OCI-LY7 (cell line): ENCODE measurements at places on chromosomes 5 and 9. TPM values are rescaled to one million over a fixed set of nuclear protein-coding genes. Genes with fewer than 3 reads are reported as not detected.

DNA sequence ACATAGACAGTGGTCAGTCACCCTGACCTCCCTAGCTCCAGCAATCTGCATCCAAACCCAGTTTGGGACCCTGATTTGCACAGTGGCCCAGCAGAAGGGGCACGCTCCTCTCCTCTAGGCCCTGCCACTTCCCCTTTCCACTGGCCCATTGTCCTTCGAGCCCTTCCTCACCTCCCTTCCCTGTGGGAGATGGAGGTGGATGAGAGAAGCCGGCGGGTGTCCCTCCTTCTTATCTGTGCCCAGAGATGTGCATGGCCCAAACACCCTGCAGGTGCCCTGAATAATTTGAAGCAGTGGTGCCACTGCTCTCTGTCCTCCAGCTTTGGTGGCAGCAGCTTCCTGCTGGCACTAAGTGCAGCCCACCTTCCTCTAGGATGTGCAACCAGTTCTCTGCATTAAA, 140.0 kb downstream of the BARX1 start:
- no peak for DNase-seq

- no peak for DNase-seq
These were observed 215.8 kb upstream of the DAB2 start for GRCh38 chr5:39640552-39640951.

DNA sequence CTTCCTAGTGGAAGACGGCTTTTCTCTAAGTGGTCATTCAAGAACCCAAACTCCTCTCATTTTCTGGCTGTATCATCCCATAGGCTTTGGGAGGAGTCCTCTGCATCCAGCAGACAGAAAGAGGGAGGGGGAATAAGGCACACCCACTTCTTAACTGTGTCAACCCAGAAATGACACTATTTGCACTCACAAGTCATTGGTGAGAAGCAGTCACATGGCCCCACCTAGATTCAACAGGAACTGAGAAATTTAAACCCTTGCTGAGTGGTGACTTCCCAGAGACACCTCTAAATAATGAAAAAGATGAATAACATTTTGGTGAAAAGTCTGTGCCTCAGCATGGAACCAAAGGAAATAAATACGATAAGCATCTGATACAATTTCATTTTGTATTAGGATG, 120.0 kb downstream of the MCTP1 start:
- DNase-seq: no peak

DNA sequence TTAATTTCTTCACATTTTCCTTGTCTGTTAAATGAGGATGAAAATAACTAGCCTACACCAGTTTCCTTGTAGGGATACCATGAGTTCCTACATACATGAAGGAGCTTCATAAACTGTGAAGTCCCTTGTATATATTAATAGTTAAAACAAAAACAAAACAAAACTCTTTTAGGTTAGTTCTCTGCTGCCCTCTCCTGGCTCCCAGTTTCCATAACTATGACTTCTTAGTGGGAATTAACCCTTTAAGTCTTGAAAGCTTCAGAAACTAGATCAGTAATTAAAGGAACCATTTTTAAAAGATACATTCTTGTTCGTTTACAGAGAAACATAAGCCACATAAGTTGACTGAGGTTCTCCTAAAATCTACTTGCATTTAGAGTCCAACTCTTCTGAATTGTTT, 500.0 kb upstream of the C9orf72 start:
- peak; percentile 18 for DNase-seq

The LYRM7 gene
- 24.3 and 25.5 TPM in 2 replicates for total RNA-seq

The FBP2 gene
- total RNA-seq: not detected in 2 replicates

DNA sequence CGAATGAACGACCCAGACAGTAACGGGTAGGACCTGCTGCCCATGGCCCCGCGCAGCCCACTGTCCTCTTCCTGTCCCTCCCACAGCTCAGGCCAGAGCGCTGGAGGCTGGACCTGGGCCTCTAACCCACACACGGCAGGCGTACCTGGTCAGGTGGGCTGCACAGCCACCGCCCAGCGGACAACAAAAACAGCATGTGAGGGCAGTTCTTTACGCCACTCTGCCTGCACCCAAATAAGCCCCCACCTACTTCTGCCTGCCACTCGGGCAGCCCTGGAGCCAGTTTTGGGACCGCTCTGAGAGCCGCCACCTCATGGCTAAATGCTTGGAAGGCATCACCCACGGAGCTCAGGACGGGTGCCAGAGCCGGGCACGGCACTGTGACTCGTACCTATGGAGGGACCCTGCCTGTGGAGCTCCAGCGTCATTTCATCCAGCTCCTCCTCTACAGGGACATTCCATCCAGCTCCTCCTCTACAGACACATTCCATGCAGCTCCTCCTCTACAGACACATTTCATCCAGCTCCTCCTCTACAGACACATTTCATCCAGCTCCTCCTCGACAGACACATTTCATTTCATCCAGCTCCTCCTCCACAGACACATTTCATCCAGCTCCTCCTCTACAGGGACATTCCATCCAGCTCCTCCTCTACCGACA, 18.9 kb downstream of the CLPTM1L start:
- DNase-seq: no peak

The MGAT4B gene
- 90.2 and 96.5 TPM in 2 replicates for total RNA-seq

DNA sequence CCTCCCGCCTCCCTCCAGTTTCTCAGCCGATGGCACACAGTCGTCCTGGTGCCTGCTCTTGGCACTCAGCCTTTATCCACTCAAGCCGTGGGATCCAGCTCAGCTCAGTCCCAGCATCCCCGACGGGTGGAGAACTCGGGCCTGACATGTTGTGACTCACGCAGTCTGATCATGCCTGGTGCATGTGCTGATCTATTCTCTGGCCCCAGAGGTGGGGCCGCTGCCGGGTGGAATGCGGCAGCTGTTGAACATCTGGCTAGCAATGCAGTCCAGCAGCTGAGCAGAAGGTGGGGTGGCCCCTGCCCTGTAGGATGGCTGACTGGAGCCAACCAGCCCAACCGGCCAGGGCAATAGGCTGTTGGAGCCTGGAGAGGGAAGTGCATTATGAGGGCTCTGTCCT, 1.7 kb upstream of the AIF1L start:
- no peak for DNase-seq

The CCL27 gene
- 0.42 and 0.68 TPM in 2 replicates for total RNA-seq

DNA sequence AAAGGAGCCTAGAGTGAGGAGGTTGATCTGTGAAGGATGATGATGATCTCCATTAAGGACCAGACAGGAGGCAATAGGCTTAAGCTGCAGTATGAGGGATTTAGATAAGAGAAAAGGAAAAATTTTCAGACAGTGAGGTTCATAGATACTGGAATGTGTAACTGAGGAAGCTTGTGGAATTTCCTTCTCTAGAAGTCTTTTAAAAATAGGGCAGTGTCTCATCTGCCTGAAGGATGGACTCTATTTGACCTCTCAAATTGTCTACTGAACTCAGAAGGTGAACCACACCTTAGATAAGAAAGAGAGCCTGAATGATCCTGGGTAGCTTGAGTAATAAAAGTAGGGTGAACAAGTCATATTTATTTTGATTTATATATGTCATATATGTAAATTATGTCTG, 148.2 kb upstream of the CDKN2B start:
- no peak for DNase-seq

The RUSC2 gene
- not detected in 2 replicates for total RNA-seq

GRCh38 chr5:72079288-72079687, 28.0 kb upstream of the MAP1B start:
- no peak for DNase-seq

The CYLC2 gene
- not detected in 2 replicates for total RNA-seq

The PKN3 gene
- total RNA-seq: 3.3 and 4.6 TPM in 2 replicates

GRCh38 chr5:176899946-176900779, 1.0 kb upstream of the HK3 start:
- no peak for DNase-seq

GRCh38 chr5:172725785-172726184, 45.2 kb downstream of the DUSP1 start:
- no peak for DNase-seq

The OR1J1 gene
- not detected in 2 replicates for total RNA-seq

The SPATA31C1 gene
- not detected in 2 replicates for total RNA-seq

GRCh38 chr5:539469-540070, 15.3 kb upstream of the SLC9A3 start:
- DNase-seq: no peak

The SIT1 gene
- total RNA-seq: 93.0 and 121 TPM in 2 replicates

The IFNE gene
- total RNA-seq: not detected in 2 replicates

The CER1 gene
- total RNA-seq: not detected in 2 replicates

The KYAT1 gene
- total RNA-seq: 28.3 and 34.5 TPM in 2 replicates

GRCh38 chr5:113343343-113343742, 91.4 kb downstream of the TSSK1B start:
- no peak for DNase-seq

DNA sequence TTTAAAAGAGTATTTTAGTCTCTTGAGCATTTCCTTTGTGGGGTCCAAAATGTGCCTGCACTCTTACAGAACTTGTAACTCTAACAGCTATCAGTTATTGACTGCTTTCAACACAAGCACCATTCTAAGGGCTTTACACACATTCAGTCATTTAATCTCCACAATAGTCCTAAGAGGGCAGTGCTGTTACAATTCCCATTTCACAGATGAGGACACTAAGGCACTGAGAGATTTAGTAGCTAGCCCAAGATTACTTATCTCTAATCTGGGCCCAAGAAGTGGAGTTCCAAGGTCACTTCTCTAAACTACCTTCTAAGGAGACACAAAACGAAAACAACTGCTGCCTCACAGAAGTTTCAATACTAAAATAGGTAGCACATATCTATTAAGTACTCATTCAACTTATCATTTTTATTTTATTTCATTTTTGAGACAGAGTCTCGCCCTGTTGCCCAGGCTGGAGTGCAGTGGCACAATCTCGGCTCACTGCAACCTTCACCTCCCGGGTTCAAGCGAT, 275.2 kb downstream of the CWC27 start:
- DNase-seq: peak; percentile 31

The G3BP1 gene
- 232 and 261 TPM in 2 replicates for total RNA-seq

- no peak for DNase-seq
These were observed 48.9 kb downstream of the BOD1 start for GRCh38 chr5:173567548-173567947.

DNA sequence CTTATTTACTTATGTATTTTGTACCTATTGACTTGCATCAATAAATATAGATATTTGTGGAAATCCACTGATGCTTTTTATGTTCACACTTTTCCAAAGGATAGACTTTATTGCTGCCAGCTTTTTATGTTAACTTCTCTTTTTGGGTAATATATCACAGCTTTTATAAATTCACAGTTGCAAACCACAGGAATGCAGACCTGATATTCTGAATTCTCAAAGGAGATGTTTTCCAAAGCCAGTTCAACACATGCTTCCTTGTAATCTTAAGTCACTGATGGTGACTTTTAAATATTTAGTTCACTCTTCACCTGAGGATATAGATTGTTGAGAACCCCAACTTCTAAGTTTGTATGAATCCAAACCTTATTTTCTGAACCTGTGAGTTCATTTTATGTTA, 223.4 kb upstream of the PRR16 start:
- DNase-seq: no peak

The NDUFA8 gene
- 51.0 and 53.6 TPM in 2 replicates for total RNA-seq

The ROPN1L gene
- 0.36 TPM in 1 of 2 replicates, not detected in the other for total RNA-seq

- DNase-seq: no peak
These were observed 59.1 kb upstream of the TBC1D2 start for GRCh38 chr9:98314381-98315066.

- no peak for DNase-seq
These were observed 42.4 kb upstream of the KCNMB1 start for GRCh38 chr5:170431571-170431970.

DNA sequence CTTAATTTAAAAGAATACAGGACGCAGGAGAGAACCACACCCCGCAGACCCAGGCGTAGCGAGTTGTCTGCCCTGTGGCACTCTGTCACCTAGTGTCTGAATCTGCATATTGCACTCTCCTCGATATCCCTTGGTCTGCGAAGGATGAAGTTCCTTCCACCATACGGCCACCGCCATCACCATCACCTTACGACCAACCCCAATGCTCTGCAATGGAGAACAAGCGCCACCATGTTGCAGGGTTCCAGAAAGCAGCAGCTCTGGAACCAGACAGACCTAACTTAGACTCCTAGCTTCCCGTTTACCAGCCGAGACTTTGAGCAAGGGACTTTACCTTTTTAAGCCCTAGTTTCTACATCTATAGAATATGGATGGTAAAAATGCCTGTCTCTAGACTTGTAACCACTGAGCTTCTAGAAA, 77.4 kb upstream of the DMRT1 start:
- DNase-seq: peak; percentile 93

The FAM151B gene
- total RNA-seq: not detected in 2 replicates

DNA sequence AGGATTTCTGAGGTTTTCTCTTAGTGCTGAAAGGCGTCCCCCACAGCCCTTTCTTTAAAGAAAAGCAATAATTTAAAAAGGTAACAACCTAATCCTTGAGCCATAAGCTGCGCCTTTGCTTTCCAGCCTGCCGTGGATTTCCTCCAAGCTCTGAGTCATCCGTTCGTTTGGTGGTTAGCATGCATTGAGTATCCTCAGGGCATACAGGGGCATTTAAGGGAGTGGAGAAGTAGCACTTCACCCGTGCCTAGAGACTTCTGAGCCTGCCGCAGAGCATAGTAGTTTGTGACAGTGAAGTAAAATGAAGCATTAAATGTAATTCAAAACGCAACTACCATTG, 892 bp upstream of the TNC start:
- no peak for DNase-seq

- no peak for DNase-seq
These were observed 41.9 kb upstream of the GLRX start for GRCh38 chr5:95864456-95864855.

- DNase-seq: no peak
These were observed 160.6 kb downstream of the PALM2AKAP2 start for GRCh38 chr9:109940561-109940960.
